ENCODE measurements at places on chromosomes 6 and 20. TPM values are rescaled to one million over a fixed set of nuclear protein-coding genes. Genes with fewer than 3 reads are reported as not detected.

DNA sequence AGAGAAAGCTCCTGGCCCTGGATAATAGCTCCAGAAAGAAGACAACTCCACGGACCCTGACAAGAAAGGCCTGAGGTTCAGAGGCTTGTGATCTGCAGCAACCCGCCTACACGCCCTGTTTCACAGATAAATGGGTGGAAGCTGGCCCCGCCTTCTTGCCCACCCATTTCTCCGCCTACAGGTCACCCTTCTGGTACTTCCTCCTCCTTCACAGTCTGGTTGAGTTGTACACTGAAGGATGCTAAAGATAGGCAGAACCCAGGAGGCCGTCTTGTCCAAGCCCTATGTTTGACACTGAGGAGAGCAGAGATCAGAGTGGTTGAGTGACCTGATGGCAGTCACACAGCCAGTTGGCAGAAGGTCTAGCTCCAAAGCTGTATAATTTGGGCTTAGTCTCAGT is 34.2 kb upstream of the MDGA1 start:
- DNase-seq, result no peak
- H3K27ac ChIP-seq, result no peak overlapping the region
- H3K36me3 ChIP-seq, result no peaks in the 10 kb centered on the region
- H3K4me1 ChIP-seq, result no peaks in the 10 kb centered on the region
- no peak overlapping the region for H3K4me3 ChIP-seq

- no peak for DNase-seq
- peaks cover 7% of the 10 kb centered on the region for H3K36me3 ChIP-seq
- no peaks in the 10 kb centered on the region for H3K4me1 ChIP-seq
- no peak overlapping the region for H3K27ac ChIP-seq
Observed at GRCh38 chr6:168272415-168273325, 46.9 kb downstream of the DACT2 start.

Gene EYA2
- total RNA-seq, result not detected

Gene PAQR8
- 3.1 TPM for total RNA-seq

GRCh38 chr6:145350928-145351327 is 384.4 kb downstream of the EPM2A start:
- no peaks in the 10 kb centered on the region for H3K4me1 ChIP-seq
- DNase-seq, result no peak
- no peak overlapping the region for H3K4me3 ChIP-seq

DNA sequence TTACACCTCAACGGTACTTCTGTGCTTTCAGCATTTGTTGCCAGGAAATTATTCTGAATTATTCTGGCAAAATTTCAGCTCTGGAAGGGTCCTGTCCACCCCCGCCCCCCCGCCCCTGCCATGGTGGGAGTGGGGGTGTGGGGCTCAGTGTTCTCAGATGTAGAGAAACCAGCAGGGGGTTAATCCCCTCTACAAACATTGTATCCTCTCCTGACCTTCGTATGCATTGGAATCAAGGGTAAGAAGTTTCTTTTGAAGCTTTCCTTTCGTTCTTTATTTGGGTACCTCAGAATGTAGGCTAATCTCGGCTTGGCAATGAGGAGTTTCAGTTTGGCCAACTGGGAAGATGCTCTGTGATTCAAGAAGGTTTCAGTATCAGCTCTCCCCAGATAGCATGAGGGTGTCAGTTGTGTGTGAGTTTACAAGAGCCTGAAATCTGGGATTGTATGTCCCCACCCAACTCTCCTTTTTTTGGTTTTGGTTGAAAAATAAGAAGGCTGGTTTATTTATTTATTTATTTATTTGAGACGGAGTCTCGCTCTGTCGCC is 25.5 kb upstream of the OLIG3 start:
- H3K4me3 ChIP-seq, result no peak overlapping the region
- H3K27ac ChIP-seq, result no peak overlapping the region
- DNase-seq, result no peak
- H3K27me3 ChIP-seq, result peaks cover 9% of the 10 kb centered on the region
- H3K36me3 ChIP-seq, result no peaks in the 10 kb centered on the region
- no peaks in the 10 kb centered on the region for H3K4me1 ChIP-seq

DNA sequence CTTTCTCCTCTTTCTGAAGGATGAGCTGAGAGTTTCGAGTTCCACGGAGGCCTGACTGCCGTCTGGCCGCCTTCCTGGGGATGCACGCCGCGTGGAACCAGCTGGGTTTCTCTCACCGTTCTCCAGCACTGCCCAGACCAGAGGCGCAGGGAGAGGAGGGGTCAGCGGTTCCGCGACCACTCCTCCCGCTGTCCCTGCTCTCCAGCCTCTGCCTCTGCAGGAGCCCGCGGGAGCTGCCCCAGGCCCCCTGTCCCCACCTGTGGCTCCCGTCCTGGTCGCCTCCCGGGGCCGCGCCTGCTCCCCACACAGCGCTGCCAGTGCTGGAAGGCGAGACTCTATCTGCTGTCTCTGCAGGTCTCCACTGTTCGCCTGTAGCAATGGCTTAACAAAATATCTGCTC is 106.8 kb upstream of the AFDN start:
- H3K36me3 ChIP-seq, result no peaks in the 10 kb centered on the region
- H3K27ac ChIP-seq, result no peak overlapping the region
- no peaks in the 10 kb centered on the region for H3K4me1 ChIP-seq
- no peak for DNase-seq

DNA sequence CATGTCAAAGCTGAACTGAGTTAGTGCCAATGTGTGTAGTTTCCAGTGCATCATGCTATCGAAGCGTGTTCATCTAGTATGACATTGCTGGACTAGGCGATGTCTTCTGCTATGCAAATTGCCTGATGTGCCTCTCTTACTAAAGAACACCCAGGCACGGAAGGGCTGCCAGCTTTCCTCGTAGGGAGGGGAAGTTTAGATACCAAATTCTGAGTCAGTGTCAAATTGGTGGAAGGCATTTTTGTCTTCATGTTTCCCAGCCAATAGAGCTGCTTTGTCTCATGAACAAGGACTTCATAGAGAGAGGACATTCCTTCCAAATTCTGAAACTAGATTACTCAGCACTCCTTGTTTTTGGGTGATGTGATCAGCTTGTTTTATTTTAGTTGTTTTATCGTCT is 320.1 kb downstream of the BTBD3 start:
- no peak overlapping the region for H3K4me3 ChIP-seq
- no peak for DNase-seq
- H3K36me3 ChIP-seq, result no peaks in the 10 kb centered on the region
- H3K27me3 ChIP-seq, result no peaks in the 10 kb centered on the region
